ENCODE measurements at places on chromosomes 5 and 9.

DNA sequence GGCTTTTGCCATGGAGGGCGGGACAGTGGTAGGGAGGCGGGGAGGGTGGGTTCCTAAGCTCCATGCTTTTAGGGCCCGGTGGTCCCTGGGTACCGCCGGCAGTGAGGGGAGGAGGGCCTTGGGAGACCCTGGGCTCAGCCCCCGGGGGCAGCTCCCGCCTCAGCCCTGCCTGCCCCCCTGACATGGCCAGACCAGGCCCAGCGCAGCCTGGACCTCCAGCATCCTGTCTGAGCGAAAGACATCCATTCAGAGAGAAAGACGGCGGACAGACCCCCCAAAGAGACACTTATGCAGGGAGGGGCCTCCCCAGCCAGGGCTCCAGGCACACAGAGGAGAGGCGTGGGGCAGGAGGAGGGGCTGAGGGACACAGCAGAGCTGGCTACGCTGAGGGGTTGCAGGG is 45.3 kb downstream of the KCNT1 start:
- DNase-seq, result no peak

DNA sequence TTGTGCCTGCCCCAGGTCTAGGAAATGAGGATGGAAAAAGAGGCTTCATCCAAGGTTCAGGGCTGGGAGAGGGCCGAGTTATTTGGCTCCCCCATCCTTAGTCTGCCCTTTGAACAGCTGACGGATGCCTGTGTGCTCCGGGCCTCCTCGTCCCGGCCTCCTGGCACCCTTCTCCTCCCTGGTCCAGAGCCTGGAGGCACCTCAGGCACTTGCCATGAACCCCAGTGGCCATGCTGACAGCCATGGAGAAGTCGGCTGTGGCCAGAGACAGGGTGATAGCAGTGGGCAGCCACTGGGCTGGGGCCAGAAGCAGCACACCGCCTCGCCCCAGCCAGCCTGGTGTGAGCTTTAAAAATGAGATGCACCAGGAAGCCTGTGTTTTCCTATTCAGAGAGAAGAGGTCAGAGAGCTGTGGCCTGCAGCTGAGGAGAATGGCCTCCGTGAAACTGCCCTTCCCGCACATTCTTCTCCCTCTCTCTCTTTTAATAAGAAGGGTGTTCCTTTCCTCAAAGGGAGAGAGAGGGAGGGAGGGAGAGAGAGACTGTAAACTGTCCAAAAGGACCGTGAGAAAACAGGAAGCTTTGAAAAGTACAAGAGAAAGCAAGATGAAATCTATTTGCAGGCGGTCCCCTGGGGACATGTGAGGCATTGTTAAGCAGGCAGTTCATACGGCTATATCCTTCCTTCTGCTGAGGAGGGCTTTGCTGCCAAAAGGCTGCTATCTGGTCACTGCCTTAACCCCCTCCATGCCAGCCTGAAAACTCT is 55.3 kb downstream of the ZNF366 start:
- DNase-seq, result peak; percentile 93

DNA sequence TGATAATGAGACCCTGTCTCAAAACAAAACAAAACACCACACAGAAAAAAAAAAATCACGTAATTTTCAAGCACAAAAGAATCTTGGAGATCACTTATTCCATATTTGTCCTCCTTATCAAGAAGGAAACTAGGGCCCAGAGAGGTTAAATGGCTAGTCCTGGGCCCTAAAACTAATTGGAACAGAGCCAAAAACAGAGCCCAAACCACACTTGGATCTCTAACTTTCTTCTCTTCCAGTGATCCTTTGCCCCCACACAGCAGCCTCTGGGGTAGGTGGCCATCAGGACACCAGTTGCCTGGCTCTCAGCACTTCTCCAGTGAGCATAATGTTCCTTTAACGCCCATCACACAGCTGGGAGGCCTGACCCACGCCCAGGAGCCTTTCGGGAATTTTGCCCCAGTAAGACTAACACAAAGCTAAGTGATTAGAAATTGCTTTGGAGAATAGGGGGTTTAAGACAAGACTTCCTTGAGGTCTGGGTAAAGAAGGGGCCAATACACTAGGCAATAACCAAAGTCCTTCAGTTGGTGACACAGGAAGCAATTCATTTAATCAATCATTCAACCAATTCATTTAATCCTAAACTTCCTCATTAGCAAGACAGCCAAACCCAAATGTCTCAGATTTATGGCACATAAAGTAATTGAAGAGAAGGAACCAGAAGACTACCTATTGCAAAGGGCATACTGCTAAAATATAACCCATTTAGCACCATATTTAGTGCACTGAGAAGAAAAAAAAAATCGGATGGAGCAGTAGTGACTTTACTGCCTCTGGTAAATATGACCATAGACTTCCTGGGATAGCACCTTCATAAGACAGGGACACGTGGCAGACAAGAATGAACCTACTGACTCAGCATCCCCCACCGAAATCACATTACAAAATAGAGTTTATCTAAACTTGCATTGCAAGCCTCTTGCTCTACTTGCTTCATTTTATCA is 77.8 kb downstream of the ZNF608 start:
- no peak for DNase-seq

DNA sequence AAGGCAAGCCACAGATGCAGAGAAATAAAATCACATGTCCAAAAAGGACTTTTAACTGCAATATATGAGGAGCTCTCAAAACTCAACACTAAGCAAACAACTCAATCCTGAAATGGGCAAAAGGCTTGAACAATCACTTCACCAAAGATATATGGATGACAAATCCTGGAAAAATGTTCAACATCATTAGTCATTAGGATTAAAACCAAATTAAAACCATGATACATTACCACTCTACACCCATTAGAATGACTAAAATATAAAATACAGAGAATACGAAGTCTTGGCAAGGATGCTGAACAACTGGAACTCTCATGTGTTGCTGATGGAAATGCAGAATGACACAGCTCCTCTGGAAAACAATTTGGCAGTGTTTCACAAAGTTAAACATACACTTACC is 277.4 kb downstream of the TLE1 start:
- DNase-seq, result peak; percentile 91

DNA sequence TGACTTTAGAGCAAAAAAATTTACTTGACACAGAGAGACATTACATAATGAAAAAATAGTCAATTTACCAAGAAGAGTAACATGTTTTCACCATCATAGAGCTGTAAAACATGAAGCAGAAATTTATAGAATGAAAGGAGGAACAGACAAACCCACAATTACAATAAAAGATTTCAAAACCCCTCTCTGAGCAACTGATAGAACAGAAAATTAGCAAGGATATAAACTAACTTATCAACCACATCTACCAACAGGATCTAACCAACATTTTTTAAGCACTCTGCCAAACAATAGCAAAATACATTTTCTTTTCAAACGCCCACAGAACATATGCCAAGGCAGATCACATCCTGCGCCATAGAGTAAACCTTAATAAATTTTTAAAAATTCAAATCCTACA is 17.9 kb downstream of the SLCO4C1 start:
- DNase-seq, result no peak

DNA sequence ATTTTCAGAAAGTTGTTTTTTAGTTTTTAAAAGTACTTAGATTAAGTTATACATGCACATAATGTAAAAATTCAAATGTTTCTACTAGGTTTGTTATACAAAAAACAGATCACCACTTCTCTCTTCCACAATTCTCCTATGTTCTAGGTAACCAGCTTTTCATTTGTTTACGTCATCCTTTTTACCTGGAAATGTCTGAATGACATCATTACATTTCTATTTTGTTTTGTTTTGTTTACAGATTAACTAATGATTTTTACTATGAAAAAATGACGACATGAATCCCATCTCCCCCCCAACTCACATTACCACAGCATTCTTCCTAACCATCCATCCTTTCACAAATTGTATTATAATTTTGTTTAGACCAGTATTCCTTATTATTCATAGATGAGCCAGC is 1709.2 kb downstream of the EFNA5 start:
- DNase-seq, result no peak

DNA sequence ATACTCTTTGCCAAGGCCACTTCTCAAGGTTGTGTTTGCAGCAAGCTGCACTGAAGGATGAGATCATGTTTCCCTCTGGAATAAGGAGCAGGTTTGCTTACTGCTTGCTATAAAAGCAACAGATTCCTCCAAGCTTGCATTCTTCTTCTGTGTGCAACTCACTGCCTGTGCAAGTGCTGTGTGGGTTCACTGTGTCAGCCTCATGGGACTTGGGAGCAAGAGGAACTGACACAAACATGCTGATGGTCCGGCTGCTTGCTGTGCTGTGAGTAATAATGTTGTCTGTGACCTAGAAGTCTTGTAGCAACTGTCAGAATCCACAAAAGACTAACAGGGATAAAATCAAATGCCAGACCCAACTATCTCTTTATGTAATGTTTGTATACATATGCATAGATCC is 33.6 kb upstream of the SHC3 start:
- no peak for DNase-seq

- DNase-seq, result no peak
Measured at GRCh38 chr5:51194671-51195070, 188.6 kb upstream of the ISL1 start.

GRCh38 chr5:132688536-132689339 is 14.9 kb downstream of the IL4 start:
- peak; percentile 31 for DNase-seq

DNA sequence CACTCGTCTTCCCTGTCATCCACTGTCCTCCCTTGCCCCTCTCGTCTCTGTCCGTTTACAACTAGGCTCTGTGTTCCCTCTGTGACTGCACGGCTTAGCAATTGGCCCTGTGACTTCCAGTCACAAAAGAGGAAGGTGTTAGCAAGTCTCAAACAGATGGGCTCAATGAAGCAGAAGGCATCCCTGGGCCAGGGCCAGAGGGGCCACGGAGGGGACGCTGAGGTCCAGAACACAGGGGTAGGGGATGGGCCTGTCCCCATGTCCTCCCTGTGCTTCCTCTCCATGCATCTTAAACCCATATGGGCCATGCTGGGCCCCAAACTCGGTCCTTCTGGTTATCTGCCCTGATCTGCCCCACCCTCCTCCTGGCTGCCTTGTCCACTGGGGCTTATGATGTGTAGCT is at the start of gene CD72:
TSS of gene CD72 (minus strand) at position 89 of the 403 bp plus-strand sequence. CDS start 110 bp downstream, outside the sequence.
- DNase-seq, result no peak

GRCh38 chr5:56185768-56186311 is 47.3 kb downstream of the ANKRD55 start:
- DNase-seq, result no peak

DNA sequence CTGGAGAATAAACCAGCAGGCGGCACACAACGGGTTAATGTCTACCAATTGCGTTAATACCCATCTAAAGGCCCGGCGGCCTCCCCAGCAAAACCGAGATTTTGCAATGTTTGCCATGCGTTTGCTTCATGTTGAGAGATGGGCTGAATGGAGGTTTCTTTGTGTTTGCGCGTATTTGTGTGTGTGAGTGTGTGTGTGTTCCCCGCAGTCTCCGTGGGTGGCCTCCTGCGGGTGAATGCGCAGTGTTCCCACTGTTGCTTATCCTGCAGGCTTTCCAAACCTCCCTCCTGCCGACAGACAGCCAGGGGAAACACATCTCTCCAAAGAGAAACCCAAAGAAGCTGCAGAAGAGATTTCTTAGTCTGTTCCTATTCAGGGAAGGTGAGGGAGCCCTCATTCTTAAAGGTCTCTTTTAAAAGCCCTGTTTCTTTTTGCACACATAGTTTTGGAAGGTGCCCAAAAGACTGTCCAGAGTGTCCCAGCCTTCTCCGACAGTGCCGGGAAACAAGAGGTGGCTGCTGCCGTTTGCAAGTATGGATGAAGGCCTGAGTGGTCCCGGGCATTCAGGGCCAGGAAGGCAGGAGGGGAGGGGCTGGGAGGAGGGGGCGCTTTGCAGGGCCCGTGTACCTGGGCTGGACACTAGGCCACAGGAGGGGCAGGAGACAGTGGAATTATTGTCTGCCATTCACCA is 103.8 kb upstream of the ERCC6L2 start:
- peak; percentile 77 for DNase-seq

DNA sequence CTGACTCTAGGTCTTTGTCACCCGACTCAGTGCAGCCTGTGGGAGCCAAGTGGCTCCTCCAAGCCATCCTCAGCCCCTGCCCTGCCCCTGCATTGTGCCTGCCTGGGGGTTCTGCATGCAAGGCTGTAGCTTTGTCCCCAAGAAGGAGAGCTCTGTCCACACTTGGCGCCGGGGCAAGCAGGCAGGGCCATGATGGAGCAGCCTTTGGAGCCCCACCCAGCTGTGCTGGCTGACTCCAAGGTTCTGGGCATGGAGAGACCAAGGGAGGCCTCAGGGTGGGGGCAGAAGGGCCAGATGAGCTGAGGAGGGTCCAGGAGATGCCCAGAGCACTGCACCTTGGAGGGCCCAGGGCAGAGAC is 226.2 kb downstream of the CACNA1B start:
- DNase-seq, result no peak

GRCh38 chr5:180618829-180619562 is 27.7 kb upstream of the SCGB3A1 start:
- DNase-seq, result peak; percentile 35

- no peak for DNase-seq
Measured at GRCh38 chr9:113738496-113738892, 137.6 kb upstream of the ZNF618 start.

GRCh38 chr5:34035756-34036155 is 7.3 kb downstream of the C1QTNF3 start:
- no peak for DNase-seq

GRCh38 chr5:143542798-143543144 is 139.3 kb upstream of the NR3C1 start:
- no peak for DNase-seq

DNA sequence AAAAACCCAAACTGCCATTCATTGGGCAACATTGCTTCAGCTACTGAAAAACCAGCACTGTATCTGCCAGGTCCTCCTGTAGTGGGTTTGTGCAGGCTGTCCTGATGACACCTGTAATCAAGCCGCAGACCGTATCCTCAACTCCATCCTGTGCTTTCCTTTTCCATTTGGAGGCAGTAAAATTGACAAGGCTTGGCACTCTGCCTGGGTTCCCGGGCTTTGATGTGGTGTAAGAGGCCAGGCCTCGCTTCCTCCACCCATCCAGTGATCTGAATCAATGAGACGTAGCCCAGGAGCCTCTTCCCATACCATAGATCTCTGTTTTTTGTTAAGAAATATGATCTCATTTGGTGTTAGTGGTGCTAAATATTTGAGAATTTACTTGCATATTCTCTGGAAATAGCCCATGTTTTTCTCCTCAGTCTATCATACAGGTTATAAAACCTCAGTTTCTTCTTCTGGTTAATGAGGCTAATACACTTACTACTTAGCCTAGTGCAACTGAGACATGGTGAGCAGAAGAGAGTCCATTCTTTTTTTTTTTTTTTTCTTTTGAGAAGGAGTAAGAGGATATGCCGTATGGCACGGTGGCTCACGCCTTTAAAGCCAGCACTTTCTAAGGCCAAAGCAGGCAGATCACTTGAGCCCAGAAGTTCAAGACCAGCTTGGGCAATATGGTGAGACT is 34.8 kb downstream of the LSM11 start:
- peak; percentile 74 for DNase-seq
